Hepatic stellate cell (primary cell): ENCODE measurements at places on chromosomes 7 and 10.
A peak's percentile ranks its signal among the peaks of the same experiment; 100 is the strongest.

DNA sequence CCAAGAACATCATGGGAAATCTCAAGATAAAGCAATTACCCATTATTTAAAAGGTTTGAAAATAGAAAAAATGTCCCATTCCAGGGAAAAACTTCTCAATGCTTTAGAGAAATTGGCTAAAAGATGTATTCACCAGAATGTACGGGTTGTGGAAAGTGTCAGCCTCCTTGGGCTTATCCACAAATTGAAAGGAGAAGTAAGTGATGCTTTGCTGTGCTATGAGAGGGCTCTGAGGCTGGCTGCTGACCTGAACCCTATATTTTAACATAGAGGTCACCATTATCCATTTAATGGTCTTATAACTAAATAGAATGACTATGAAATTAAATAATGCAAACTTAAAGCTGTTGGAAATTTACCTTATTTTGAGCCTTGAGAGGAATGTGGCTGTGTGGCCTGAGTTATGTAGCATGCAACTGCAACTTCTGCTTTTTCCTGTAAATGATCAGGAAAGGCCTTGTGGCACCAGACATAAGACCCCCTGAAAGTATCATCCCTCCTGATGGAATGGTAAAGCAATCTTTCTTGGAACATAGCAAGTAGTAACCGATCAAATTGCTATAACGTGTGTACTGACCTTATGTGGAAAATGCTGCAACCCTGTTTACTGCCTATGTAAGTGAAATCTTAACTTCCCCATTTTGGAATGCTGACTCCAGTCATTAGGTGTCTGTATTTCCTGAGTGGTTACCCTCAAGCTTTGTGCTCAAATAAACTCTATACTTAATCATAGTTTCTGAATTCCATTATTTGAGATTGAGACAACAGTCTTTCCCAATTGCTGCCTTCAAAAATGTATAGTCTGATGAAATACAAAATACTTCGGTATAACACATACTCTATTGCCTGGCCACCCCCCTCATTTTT is 6.9 kb downstream of the IFIT1B start:
- no peak for DNase-seq

DNA sequence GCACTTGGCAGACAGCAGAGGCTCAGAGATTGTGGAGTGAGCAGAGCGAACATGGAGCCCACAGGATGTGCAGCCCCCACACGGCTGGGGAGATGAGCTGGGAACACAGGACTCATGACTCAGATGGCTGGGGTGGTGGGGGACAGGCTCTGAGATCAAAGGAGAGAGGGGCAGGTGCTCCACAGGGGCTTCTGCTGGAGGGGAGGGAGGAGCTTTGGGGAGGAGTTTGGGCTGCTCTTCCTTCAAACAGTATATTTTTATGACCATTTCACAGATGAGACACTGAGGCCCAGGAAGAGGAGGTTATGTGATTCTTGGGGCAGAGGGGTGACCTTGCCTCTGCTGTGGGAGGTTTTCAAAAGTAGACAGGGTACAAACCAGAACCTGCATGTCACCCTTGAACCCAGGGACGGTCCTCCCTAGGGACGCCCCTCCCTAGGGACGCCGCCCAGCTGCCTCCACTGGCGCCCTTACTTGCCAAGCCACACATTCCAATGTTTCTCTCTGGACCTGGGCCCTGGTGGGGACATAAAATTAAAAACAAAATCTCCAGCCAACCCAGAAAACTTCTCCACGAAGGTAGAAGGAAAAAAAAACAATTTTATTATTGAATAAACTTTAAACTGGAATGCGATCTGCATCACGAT is 981 bp upstream of the CRYGN start:
- no peak for DNase-seq

GRCh38 chr10:62511238-62511637 is 137.1 kb downstream of the ZNF365 start:
- DNase-seq, result no peak

DNA sequence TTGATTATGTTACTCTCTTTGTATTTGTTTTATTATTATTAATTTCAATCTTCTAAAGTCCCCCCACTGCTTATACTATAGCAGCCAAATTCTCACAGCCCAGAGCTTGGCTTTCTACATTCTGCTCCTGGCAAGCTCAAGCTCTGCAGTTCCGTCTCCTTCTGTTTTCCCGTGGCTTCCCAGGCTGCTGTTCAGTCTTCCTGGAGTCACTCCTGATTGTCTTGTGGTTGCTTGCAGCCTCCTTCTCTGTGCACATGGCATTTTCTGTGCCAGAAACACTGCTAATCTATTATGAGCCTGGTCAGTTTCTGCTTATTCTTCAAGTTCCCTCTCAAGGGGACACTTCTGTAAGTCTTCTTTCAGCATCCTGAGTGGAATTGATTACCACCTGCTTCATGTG is 533.7 kb upstream of the IGFBP3 start:
- DNase-seq, result no peak

GRCh38 chr7:157757211-157757610 is 420.4 kb downstream of the DNAJB6 start:
- no peak for DNase-seq

DNA sequence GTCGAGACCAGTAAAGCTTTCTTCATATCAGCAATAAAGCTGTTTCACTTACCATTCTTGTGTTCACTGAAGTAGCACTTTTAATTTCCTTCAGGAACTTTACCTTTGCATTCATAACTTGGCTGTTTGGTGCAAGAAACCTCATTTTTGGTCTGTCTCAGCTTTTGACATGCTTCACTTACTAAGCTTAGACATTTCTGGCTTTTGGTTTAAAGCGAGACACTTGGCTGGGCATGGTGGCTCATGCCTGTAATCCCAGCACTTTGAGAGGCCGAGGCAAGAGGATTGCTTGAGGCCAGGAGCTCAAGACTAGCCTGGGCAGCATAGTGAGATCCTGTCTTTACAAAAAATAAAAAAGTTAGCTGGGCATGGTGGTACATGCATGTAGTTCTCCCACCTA is 15.8 kb downstream of the PLEKHA1 start:
- no peak for DNase-seq

GRCh38 chr7:30563326-30563942 is 31.2 kb upstream of the GARS1 start:
- peak; percentile 18 for DNase-seq

GRCh38 chr10:99460070-99460469 is 29.6 kb upstream of the GOT1 start:
- no peak for DNase-seq

GRCh38 chr7:55129541-55130394 is 111.0 kb downstream of the EGFR start:
- DNase-seq, result no peak

- DNase-seq, result no peak
These were observed 478.5 kb downstream of the KIF20B start for GRCh38 chr10:90179696-90180407.

- DNase-seq, result no peak
These were observed 47.5 kb downstream of the ACSM6 start for GRCh38 chr10:95241533-95241932.

DNA sequence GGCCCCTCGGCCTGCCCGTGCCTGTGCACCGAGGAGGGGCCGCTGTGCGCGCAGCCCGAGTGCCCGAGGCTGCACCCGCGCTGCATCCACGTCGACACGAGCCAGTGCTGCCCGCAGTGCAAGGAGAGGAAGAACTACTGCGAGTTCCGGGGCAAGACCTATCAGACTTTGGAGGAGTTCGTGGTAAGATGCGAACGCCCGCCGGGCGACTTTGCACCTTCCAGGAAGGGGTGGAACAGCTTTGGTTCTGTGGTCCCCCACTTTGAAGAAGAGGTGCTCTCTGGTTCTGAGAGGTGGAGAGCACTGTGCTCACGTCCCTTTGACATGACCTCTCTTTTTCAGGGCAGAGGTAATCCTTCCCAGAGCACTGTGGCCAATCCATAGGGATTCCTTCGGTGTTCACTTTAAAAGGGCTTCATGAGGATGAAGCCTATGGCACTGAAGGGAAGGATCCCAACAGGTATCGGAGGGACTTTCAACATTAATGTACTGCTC is 2.6 kb downstream of the VWC2 start:
- DNase-seq, result no peak

GRCh38 chr10:6461961-6462360 is 118.1 kb downstream of the PRKCQ start:
- no peak for DNase-seq

DNA sequence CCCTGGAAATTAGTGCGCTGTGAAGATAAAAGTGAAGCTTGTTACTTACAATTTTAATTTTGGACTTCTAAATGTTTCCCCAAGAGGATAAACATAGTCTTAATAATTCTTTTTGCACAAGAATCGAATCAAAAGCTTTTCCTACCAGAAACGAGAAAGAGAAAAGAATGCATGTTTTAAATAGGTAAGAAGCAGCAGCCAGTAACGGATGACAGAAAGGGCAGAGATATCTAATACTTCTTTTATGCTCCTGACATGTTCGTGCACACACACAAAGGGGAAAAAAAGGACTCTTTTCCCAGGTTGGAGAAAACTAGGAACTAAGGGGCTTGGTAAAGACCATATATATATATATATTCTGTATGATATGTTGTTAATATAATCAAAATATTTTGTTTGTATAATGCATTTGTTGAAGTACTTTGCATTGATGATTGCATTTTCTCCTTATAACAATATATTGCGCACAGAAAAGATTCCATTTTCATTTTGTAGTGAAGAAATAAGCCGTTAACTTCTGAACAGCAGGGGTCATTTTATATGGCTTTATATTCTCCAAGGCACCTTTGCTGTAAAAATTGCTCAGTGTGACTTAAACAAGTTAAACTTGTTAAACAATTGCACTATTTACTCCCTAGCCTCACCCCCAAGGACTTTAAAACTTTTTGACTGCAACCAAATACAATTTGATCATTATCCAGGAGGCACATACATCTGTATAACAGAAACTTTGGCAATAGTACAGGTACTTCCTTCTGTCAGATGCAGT is 2.2 kb downstream of the PRKAR2B start:
- no peak for DNase-seq

DNA sequence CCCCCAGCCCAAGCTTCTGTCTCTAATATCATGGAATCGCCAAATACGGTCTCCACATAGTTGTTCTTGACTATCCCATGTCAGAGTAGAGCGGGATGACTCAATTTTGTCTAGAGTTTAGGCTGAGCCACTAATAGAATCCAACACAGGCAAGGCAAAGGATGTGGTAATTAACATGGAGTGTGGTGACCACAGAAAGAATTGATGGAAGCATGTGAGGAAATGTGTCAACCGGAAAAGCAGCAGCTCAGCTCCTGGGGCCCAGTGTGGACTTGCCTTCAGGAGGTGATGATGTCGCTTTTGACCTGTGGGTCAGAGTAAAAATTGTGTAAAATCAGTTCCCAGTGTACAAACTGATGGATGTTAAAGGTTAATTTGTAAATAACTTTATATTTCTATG is 139.3 kb upstream of the KLF6 start:
- peak; percentile 56 for DNase-seq

- DNase-seq, result no peak
These were observed 62.6 kb upstream of the PDGFA start for GRCh38 chr7:582081-582835.

GRCh38 chr7:83579740-83580139 is 69.2 kb downstream of the SEMA3E start:
- no peak for DNase-seq

DNA sequence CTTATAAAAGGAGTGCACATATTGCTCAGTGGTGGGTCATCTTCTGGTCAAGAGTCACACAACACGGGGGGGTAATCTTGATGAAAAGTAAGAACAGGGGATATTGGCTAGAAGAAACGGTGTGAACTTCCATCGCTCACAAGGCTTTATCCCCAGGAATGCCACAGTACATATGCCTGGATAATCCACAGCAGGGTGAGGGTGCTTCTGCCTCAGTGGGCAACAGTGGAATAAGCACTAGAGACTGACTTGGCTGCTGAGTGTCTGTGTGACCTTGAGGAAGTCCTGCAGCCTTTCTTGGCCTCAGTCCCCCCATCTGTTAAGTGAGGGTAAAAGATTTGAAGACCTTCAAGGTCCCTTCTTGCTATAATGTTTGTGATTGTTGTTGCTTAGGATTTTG is 44.9 kb upstream of the SHH start:
- no peak for DNase-seq
